Mesenchymal stem cell (in vitro differentiated cells and primary cell): ENCODE measurements at places on chromosomes 1 and 21.

DNA sequence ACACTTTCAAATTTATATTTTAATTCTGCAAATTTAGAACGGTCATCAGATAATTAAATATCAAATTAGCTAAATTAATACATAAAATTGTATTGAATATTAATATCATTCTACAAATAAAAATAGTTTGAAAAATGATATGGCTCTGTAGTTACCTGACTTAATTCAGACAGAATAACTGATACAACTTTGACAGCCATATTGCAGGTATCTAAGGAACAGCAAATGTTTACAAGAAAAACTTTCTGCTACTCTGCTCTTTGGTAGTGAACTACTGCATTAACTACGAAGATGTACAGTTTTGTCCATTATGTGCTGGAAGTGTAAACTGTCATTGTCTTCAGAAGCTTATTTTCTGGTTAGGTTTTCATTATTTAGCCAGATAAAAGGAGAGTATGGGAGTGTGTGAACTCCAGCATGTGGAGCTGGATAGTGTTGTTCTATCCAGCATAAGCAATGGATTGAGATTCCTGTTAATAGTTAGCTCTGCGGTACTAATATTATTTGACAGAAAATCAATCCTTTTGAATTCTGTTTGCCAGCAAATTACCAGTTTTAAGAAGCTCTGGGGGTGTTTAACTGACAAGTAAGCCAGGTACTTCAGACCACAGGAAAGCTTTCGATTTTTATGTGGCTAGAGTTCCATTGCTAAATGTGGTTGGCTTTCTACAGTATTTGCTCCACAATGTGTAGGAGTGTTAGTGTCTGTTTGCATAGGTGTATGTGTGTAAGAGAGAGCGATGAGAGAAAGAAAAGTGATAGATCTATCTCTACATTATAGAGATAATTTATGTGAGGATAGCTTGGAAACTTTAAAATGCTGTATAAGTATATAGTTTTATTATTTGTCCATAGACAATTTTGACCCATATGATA lies 247.9 kb downstream of the GRIK1 start:
- DNase-seq, result no peak

DNA sequence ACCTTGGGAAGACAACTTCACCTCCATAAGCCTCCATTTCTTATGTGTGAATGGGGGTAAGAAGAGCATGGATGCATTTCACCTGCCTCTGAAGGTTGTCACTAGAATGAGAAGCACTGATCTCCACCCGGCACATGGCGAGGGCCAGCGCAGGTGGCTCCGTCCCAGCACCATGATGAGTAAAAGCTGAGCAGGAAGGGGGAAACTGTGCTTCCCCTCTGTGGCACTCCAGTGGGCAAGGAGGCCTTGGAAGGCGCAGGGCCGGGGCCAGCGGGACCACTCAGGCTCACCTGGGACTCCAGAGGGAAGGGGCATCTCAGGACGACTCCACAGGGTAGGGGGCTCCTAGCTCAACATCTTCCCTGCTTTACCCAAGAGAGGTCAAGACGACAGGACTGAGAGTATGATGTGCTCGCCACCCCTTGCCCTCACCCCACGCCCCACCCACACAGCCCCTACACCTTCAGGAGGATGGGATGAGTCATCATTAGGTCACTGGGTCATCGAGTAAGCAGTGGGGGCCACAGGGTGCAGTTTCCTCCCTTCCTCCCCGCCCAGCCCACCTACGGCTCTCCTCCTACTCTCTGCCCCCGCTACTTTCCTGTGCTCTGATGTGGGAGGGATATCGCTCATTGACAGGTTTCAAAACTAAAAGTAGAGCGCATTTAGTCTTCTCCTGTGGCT lies 112.1 kb downstream of the HIVEP3 start:
- no peak for DNase-seq

DNA sequence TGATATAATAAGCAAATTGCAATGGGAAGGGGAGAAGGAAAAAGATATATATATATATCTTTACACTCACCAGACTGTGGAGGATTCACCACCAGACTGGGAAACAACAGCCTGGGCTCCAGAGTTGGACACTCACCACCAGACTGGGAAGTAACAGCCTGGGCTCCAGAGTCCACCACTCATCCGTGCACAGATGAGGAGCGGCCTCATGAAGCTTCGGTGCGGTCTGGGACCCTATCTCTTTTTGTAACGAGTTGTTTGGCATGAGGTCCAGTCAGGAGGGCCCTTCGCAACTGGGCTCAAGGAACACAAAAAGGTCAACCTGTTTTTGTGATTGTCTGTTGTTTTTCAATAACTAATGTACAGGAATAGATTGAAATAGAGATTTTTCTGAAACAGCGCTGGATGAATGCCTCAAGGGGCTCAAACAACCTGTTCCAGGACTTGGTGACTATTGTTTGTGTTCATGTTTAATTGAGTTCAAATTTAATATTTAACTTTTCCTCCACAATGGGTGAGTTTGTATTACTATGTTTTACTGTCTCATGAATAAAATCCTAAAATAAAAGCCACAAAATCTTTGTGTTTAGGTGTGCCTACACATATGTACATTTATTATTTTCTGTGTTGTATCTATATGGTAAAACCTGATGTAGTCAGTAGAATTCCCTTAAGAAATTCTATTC lies 40.1 kb downstream of the S100A10 start:
- no peak for DNase-seq

- no peak for DNase-seq
These were observed 19.2 kb upstream of the RCAN3 start for GRCh38 chr1:24483441-24483840.

DNA sequence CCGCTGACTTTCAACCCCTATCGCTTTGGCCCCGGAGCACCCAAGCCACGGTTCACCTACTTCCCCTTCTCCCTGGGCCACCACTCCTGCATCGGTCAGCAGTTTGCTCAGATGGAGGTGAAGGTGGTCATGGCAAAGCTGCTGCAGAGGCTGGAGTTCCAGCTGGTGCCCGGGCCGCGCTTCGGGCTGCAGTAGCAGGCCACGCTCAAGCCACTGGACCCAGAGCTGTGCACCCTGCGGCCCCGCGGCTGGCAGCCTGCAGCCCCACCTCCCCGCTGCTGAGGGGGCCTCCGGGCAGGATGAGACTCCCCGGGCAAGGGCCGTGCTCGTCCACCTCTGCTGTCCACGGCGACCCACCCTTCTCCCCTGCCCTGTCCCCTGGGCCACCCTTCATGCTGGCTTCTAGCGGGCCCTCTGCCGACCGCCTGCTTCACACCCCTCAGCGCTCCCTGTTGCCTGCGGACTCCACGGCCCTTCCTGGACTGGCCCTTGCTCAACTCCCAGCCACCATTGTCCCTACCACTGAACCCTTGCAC lies 92.2 kb upstream of the TRABD2B start:
- no peak for DNase-seq

DNA sequence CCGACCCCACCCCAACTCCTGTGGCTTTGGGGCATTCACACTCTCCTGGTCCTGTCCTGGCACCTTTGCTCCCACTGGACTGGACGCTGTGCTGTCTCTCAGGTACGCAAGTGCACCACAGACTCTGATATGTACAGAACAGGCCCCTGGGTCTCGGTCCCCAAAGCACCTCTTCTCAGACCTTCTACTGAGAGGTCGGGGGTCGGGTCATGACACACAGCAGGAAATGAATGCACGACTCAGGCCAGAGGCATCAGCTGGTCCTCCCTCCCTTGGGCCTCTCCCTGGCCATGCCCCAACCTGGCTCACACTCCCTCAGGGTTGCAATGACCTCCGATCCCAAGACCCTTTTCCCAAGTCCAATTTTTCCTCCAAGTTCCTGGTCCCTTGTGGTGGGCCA lies 1.8 kb upstream of the KRTAP10-12 start:
- no peak for DNase-seq

- peak; percentile 79 for DNase-seq
These were observed 3.4 kb upstream of the NVL start for GRCh38 chr1:224333309-224333926.

DNA sequence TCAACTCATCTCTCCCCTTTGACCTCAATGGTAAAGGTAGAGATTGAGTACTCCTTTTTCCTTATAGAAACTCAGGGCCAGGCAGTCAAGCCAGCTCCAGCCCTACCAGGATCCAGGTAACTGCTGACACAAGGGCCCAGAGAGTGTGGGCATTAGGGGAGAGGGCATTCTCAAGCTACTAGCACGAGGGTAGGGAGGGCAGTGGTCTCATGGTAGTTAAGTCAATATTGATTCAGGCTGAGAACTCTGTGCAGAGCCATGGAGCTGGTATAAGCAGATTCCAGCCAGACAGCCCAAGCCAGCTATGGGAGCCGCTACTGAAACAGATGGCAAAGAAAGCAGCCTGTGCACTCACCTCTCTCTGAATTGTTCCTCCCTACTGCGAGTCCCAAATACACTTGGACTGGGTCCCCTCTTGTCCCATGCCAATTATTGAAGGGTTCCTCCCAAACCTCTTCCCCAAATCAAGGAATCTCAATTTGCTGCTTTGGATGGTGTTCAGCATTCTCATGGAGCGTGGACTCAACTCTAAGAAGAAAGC lies 2.8 kb downstream of the PI4KB start:
- DNase-seq, result no peak

DNA sequence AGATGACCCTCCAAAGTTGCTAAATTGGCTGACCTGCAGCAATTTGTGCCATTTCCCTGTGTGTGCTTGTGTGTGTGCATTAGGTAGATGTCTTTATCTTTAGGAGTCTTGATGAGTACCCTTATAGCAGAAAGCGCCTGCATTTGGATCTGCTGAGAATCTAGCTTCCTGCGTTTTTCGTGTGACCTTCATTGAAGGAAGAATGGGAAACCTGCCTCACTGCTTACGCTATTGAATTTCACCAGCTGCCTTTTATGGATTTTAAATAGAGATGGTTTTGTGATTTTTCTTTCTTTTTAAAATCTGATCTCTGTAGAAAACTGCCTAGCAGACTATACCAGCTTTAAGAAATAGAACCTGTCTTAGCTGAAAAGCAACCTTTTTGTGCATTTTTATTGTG lies 124.5 kb downstream of the CACHD1 start:
- DNase-seq, result no peak

DNA sequence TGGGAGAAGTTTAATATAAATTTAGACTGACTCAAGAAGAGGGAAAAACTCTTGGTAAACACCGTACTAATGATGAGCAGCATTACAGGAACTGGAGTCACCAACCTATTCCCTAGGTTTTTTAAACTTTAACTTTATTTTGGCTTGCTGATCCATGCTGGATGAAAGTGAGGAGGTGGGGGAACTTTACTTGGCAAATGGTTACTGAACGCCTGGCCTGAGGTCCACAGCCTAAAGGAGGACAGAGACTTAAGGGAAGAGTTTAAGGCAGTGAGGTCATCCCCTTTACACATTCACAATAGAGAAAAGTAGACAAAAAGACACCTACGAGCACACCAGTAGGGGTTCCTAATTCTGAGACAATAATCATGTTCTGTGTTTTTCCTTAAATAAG lies 25.6 kb upstream of the A3GALT2 start:
- no peak for DNase-seq

DNA sequence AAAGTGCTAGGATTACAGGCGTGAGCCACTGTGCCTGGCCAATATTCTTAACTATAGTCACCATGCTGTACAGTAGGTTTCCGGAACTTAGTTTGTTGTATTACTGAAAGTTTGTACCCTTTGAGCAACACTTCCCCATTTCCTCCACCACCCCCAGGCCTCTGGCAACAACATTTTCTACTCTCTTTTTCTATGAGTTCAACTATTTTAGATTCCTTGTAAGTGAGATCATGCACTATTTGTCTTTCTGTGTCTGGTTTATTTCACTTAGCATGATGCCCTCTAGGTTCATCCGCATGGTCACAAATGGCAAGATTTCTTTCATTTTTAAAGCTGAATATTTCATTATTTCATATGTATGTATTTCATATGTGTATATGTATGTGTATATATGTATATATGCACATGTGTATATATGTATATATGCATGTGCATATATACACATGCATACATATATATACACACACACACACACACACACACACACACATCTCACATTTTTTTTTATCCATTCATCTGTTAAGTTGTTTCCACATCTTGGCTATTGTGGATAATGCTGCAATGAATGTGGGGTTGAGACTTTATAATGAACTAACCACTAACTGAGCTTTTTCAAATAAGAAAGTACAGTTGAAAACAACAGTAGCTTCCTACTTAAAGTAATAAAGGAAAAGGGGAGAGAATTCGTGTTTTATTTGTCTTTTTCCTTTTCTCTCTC lies 256.8 kb upstream of the C1orf105 start:
- peak; percentile 88 for DNase-seq

DNA sequence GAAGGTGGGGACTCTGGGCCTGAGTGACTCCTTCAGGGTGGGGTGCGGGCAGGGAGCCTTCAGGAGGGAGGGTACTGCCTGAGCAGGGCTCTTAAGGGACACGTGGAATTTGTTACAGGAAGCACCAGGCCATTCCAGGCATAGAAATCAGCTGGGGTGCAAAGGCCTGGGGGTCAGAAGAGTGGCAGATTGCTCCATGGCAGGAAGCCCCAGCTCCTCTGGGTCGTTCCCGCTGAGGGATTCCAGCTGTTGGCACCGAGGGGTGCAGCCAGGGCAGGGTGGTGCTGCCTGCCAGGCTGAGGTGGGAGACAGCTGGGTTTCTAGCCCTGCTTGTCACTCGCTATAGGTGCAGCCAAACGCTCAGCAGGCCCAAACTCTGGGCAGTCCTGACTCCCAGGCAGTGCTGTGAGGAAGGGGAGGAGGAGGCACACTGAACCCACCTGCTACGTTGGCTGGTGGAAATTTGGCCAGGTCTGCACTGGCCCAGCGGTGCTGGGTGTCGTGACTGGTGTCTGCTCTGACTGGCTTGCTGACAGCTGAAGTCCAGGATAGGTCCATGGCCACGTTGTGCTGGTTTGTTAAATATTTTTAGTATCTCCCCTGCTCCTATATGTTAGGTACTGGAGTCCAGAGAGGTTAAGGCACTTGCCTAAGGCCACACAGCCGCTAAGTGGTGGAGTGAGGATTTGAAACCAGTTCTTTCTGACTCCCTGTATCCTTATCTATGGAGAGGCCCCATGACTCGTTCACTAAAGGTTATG lies 19.3 kb downstream of the TNFRSF1B start:
- peak; percentile 51 for DNase-seq

DNA sequence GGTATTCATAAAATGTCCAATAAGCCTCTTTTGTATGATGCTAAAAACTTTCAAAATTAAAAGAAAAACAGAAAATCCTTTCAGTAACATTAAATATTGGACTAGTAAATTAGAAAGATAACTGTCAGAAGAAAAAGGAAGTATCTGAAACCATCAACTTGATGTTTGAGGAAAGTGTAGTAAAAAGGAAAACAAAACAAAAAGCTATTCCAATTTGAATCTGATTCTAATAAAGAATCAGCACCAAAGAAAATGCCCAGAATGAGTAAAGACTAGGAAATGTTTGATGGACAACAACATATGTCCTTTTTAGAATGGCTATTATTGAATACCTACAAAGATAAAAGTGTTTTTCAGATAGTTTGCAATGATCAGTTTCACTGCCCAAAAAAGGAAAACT lies 79.9 kb upstream of the RBM34 start:
- no peak for DNase-seq

- no peak for DNase-seq
These were observed 150.9 kb upstream of the ZRANB2 start for GRCh38 chr1:71231751-71232150.

GRCh38 chr1:41666981-41667631 lies 182.6 kb upstream of the EDN2 start:
- no peak for DNase-seq

GRCh38 chr1:10450156-10450814 lies 454 bp downstream of the CORT start:
- no peak for DNase-seq
